Stimulated activated CD4-positive, alpha-beta T cell treated with anti-CD3 and anti-CD28 coated beads, Interleukin-12 subunit alpha, Interleukin-12 subunit beta, amount 100 ng/mL, for 48 hours (primary cell): ENCODE measurements at places on chromosomes 6 and 20.

- DNase-seq: no peak
Observed at GRCh38 chr6:149433881-149434280, 33.8 kb downstream of the SUMO4 start.

GRCh38 chr20:44910690-44911262 lies 916 bp downstream of the PABPC1L start:
- DNase-seq: no peak

GRCh38 chr6:120478650-120479049 lies 855.6 kb downstream of the TBC1D32 start:
- DNase-seq: no peak

DNA sequence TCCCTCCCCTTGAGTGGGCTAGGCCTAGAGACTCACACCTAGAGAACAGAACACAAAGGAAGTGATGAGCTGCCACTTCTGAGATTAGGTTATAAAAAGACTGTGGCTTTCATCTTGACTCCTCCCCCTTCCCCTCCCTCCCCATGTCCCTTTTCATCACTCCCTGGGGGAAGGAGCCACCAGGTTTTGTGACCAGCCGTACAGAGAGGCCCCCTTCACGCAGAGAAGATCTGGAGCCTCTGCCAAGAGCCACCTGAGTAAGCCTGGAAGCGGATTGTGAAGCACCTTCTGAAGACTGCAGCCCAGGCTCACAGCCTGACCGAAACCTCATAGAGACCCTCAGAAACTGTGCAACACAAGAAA lies 118.4 kb upstream of the NXT1 start:
- no peak for DNase-seq

DNA sequence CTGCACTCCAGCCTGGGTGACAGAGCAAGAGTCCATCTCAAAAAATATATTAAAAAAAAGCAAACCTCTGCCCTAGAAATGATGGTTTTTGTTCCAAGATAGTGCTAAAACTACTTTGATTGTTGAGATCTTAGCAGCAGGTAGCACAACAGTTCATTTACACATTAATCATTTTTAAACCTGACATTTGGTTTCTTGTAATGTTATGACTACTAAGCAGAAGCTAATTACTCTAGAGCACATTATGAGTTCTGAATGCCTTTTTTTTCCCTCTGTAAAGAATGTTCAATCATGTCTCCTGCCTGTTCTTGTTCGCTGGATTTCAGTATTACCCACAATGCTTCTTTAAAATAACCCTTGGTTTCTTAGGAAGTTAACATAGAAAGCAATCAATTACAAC lies 24.7 kb upstream of the PHF3 start:
- DNase-seq: no peak

- DNase-seq: no peak
Observed at GRCh38 chr6:33705955-33706725, 5.4 kb downstream of the UQCC2 start.
